Head of caudate nucleus (tissue), 42 donors: ENCODE measurements at places on chromosomes 6 and 20.

- no peak for DNase-seq
Observed at GRCh38 chr20:43835944-43836508, 78.6 kb upstream of the TOX2 start.

DNA sequence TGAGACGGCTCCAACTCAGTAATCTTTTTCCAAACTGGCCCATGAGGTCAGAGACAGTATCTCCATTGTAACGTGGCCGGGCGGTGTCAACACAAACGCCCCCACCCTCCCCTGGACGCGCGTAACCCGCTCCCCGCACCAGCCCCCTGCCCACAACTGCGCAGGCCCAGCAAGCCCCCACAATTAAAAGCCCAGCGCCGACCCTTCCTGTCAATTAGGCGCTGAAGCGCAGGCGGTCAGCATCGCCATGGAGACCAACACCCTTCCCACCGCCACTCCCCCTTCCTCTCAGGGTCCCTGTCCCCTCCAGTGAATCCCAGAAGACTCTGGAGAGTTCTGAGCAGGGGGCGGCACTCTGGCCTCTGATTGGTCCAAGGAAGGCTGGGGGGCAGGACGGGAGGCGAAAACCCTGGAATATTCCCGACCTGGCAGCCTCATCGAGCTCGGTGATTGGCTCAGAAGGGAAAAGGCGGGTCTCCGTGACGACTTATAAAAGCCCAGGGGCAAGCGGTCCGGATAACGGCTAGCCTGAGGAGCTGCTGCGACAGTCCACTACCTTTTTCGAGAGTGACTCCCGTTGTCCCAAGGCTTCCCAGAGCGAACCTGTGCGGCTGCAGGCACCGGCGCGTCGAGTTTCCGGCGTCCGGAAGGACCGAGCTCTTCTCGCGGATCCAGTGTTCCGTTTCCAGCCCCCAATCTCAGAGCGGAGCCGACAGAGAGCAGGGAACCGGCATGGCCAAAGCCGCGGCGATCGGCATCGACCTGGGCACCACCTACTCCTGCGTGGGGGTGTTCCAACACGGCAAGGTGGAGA, at the start of the genes HSPA1A and HSPA1L:
Gene HSPA1A, plus strand, starts transcription at position 519 of the 814 bp plus-strand sequence. Its CDS starts 214 bp downstream, at position 733.
Gene HSPA1L, minus strand, starts transcription at position 259 of the 814 bp plus-strand sequence. CDS start 3,311 bp downstream, outside the sequence.
- DNase-seq = peak; percentile 98

DNA sequence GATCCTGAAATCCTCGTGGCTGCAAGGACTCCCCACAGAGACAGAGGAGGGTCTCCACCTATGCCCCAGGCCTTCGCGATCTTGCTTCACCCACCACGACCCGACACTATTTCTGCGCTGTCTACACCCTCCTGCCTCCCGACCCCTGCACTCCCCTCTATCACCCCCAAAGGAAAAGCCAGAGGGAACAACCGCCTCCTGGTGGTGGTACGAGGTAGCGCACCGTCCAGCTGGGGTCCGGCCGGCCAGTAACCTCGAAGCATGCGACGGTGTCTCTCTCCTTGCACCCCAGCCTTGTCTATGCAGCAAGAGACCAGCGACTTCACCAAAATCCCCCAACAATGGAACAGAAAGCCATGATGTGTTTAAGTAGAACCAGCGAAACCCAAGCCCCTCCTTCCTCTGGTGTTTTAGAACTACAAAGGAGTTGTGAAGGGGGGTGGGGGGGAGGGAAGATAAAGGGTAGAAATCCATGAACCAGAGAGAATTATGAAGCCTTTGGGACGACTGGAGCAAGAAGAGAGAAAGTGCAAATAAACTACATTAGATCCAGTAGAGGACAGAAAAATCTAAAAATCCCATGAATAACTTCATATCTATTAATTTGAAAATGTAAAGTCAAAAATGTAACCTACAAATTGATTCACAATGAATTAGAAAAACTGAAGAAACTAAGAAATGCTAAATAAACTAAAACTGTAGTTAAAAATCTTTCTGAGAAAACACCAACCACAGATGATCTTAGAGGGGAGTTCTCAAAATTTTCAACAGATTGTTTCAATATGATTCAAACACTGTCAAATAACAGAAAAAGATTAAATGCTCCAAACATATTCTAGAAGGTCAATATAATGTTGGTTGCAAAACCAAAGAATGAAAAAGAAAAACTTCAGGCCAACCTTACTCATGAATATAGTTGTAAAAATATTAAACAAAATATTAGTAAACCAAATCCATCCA, 168.0 kb downstream of the CDK19 start:
- no peak for DNase-seq

DNA sequence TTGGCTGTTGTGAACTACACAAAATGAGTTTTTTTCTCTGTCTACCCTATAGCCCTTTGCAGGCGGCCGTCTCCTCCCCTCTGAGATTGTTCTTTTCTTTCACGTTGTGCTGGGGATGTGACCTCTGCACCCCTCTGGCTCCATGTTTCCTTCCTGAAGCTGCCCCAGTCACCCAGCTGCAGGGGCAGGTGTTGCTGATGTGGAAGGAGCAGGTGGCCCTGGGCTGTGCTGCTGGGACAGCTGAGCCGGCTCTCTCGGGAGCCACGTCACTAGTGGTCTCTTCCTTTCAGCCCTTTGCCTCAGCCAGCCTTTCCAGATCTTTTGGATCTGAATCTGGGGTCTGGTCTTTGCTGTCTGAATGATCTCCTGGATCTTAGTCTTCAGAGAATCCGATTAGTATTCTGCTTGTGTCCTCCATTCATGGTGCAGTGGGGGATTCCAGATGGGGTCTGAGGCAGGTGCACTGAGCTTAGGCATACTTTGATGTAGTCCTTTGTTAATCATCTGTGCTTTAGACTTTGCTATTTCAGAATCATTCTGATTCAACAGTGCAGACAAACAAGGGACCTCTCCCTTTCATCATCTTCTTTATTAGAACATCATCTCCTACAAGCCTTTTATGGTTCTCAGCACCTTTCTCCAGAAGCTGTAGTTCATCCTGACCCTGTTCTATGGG, 31.4 kb downstream of the TMEM181 start:
- DNase-seq = no peak

DNA sequence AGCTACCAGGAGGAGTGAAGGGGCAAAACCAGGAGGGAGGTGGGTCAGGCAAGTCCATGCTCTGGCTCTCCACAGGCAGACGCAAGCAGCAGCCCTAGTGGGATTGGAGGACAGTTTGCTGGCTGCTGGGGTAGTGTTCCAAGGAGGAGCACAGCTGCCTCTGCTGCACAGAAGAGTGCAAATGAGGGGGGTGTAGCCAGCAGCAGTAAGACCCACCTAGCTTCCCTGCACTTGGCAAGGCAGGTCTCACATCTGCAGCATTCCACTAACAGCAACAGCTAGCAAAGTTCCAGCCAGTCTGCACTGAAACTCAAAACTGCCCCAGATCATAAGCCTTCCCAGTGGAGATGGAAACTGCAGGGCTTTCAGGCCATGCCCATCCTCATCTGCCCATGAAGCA, 405.0 kb downstream of the UTRN start:
- no peak for DNase-seq

- DNase-seq = peak; percentile 63
Observed at GRCh38 chr20:6767536-6768227, at the start of gene BMP2. Gene BMP2, plus strand, starts transcription at chr20:6767686. Its CDS starts 2,441 bp downstream, at chr20:6770127.

- no peak for DNase-seq
Observed at GRCh38 chr6:44038543-44039065, 88.6 kb downstream of the MRPL14 start.

- DNase-seq = no peak
Observed at GRCh38 chr6:147722158-147722557, 213.7 kb downstream of the SAMD5 start.

DNA sequence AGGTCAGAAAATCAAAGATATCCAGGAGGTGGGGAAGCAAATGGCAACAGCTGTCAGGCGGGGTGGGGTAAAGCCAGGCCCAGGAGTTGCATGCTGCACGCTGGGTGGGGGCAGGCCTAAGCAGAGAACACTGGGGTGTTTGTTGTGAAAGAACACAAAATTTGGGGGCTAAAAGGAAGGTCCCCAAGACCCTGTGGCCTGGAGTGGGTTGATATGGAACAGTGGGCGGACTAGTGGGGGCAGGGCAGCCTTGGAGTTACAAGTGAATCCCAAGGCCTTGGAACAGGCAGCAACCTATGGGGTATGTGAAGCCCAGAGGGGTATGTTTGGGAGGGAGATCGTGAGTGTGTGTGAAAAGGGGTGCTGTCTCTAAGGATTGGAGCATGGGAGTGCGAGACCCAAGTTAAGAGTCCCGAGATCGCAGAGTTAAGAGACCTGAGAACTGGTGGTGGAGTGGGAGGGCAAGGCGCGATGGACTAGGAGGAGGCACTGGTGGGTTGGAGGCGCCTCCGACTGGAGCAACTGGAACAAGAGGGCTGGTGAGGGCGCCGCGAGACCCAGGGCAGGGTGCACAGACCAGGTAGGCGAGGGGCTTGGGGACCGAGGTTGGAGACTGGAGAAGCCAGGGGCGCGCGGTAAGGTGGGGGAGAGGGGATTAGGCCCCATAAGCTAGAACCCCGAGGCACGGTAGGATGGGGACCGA, 658 bp downstream of the CUL7 start:
- peak; percentile 35 for DNase-seq

DNA sequence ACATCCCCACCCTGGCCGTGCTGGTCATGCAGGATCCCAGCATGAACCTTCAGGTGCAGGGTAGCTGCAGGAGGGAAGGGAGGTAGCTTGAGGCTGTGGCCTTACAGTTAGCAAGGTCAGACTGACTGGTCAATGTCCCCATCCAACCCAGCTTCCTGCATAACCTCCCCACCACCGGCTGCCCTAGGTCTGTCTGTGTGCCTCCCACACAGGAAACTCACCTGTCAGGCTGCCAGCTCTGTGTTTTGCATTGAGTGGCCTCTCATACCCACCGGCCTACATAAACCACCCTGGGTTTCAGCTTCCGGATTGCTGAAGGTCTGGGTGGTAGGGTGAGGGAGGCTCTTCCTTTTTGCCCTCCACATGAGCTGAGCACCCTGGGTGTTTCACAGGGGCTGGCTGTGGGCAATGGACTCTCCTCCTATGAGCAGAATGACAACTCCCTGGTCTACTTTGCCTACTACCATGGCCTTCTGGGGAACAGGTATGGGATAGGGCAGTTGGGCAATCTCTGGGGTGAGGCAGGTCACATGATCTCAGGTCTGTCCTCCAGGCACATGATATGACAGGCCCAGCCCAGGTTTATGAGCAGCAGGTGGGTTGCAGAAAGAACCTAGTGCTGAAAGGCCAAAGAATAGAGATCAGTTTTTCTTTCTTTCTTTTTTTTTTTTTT, 1.8 kb downstream of the CTSA start:
- no peak for DNase-seq

GRCh38 chr6:46035242-46035641, 19.6 kb upstream of the CLIC5 start:
- no peak for DNase-seq

DNA sequence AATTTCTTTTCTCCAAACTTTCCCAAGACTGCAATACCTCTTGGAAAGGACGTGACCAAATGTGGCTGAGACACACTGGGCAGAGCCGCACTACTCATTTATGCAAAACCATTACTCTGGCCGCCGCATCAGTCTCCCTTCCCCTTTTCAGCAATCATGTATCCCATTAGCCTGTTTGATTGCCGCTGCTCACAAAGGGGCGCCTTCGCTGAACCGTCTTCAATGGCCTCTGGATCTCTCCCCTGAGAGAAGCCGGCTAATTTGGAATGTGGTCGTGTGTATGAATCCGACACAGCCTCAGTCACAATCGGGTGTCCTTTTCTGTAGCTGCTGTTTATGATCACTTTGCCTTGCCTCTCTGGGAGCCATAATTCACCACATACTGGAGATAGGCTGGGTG, 361.1 kb downstream of the ZFAND3 start:
- peak; percentile 6 for DNase-seq

DNA sequence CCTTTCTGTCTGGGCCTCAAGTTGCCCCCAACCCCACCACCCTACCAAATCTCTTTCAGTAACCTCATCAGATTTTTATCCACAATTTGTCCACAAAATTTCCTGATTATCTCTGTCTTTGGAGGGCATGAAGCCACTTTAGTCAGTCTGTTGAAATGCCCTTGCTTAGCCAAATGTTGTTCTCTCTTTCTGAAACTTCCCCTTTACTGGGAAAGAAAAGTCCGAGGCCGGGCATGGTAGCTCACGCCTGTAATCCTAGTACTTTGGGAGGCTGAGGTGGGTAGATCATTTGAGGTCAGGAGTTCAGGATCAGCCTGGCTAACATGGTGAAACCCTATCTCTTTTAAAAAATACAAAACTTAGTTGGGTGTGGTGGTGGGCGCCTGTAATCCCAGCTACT, 33.8 kb downstream of the TOMM6 start:
- DNase-seq = no peak

DNA sequence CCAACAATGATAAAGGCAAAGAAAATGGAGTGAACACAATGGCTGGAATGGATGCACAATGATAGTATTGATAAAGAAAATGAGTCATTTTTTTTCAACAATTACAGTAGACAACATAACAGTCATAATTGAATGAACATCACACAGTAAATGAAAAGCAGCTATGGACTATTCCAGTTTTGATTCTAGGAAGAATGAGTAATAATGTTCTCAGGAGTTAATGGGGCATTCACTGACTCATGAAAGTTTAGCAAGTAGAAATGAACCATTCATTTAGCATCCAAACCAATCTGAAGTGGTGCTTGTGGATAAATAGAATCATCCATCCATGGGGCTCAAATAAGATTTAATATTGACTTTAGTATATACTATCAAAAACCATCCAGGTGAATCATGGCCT, 1029.5 kb upstream of the GJE1 start:
- DNase-seq = no peak

DNA sequence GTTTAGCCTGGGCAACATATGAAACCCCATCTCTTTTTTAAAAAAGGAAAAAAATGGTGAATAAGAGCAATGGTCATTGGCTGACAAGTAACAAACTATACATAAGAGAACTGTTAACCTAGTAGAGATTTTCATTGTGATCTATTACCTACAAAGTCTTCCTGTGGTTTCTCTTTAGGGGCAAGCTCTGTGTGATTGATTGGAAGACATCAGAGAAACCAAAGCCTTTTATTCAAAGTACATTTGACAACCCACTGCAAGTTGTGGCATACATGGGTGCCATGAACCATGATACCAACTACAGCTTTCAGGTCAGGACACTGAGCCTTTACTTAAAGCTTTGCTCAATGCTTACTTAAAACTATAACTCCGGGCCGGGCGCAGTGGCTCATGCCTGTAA, 19.2 kb downstream of the MGME1 start:
- DNase-seq = no peak

DNA sequence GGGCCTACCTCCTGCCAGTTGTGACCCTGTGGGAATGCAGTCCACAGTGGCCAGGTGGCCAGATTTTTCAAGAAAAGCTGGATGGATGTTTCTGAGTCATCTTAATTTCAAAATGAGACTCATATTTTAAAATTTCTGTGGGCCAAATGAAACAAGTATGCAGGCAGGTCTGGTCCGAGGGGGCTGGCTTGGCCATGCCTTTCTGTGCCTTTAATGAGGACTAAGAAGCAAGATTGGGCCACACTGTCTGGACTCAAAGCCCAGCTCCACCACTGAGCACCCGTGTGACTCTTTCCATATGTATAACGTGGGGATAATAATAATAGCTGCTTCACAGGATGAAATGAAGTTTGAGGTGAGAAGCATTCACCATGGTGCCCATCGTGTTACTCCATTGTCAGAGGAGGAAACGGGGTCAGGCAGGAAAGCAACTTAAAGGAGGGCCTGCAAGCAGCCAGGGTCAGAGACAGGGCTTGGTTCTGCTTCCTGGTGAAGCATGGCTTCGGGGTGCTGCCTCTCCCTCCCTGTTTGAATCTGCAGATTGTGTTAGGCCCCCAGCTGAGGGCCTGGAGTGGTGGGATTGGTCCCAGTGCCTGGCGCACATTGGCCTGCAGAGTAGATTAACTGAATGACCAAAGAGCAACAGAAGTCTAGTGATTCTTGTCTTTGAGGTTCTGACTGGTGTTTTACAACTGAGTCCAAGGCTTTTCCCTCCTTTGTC, 3.8 kb downstream of the SOX12 start:
- DNase-seq = no peak
